Renal pelvis (tissue), 12 donors: ENCODE measurements at places on chromosomes 7 and 10. TPM values are rescaled to one million over a fixed set of nuclear protein-coding genes. Genes with fewer than 3 reads are reported as not detected.

Gene GPER1
- polyA plus RNA-seq = 6.9 TPM

GRCh38 chr10:125201791-125202622 is 41.6 kb upstream of the CTBP2 start:
- no peak for DNase-seq

Gene SPDYE8
- polyA plus RNA-seq = 0.19 TPM

DNA sequence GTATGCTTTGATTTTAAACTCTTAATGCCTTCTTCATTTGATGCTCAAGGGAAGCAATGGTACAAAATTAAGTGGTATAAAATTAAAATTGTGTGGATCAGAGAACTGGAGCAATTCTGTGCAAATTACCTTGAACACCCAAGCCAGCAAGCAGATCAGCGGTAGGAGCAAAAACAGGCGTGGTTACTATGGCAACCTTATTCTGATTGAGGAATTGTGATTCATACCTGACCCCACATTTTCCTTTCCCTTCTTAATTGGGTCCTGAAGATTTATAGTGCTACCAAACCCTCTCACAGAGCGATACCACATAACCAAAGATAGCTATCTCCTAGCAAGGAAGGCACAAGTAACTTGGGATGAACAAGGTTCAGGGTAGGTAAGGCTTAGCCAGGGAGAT is 72.5 kb upstream of the FZD1 start:
- no peak for DNase-seq

Gene AMPH
- polyA plus RNA-seq = 13.4 TPM

Gene SDHAF3
- polyA plus RNA-seq = 43.3 TPM

Gene TMEM184A
- polyA plus RNA-seq = 6.0 TPM

- peak; percentile 38 for DNase-seq
Measured at GRCh38 chr10:58152673-58153263, 114.9 kb downstream of the IPMK start.

- DNase-seq = no peak
Measured at GRCh38 chr7:28168393-28169158, 12.0 kb downstream of the JAZF1 start.

DNA sequence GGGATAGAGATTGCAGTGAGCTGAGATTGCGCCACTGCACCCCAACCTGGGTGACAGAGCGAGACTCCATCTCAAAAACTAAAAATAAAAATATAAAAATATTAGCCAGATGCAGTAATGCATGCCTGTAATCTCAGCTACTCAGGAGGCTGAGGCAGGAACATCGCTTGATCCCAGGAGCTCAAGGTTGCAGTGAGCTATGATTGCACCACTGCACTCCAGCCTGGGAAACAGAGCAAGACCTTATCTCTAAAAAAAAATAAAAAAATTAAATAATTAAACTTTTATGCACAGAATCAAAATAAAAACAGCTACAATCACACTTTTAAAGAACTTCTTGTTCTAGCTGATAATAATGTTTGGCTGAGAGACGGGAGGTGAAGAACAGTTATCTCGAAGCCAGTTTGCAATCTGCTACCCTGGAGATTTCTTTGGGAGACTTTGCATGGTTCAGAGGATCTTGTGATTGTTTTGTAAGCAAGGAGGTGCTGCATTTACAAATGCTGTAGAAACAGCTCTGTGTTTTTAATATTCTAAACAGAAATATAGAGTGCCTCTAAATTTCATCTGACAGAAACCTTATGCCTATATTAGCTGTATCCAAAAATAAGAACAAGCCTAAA is 19.9 kb upstream of the MACROH2A2 start:
- DNase-seq = no peak

GRCh38 chr10:101221963-101222531 is 7.2 kb downstream of the LBX1 start:
- DNase-seq = no peak

DNA sequence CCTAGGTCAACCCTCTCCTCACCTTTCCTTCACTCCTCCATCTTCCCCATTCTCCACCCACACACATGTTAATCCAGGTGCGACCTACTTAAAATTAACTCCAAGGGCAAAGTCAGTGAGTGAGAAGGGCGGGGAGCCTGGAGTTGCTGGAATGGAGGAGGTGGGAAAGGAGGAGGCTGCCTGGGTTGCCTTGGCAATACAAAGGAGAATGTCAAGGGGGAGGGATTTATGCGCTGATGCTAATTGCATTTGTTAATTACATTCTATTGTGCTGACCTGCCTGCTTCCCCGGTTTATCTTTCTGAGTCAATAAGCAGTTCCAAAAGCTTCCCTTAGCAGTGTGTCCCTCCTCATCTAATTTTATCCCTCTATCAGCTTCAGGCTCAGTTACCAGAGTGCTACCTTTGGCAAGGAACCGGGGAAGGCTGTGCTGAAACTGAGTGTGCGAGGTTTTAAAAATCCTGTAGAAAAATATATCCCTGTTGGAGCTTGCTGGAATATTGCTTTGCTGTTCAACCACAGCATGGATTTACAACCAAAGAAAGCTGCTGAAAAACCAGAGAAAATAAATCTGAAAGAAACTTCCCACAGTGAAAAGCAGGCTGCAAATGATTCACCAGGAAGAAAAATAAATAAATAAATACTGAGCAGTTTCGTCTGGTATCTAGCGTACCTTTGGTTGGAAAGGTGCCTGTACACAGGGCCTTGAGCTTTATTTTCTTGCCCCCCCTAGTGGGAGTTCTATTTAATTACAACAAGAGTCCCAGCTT is 113.2 kb upstream of the DGKB start:
- peak; percentile 85 for DNase-seq

- DNase-seq = no peak
Measured at GRCh38 chr7:5550385-5550784, 126.8 kb upstream of the TNRC18 start.
